ENCODE measurements at places on chromosomes 6 and 20.

- no peak for DNase-seq
- no peaks in the 10 kb centered on the region for H3K27me3 ChIP-seq
- H3K4me3 ChIP-seq: no peak overlapping the region
- H3K36me3 ChIP-seq: no peaks in the 10 kb centered on the region
- no peaks in the 10 kb centered on the region for H3K4me1 ChIP-seq
Measured at GRCh38 chr6:125198398-125198937, 44.9 kb downstream of the TPD52L1 start.

- H3K27me3 ChIP-seq: peaks cover under 1% of the 10 kb centered on the region
- H3K4me1 ChIP-seq: peaks cover 11% of the 10 kb centered on the region
- no peak overlapping the region for H3K27ac ChIP-seq
- H3K36me3 ChIP-seq: no peaks in the 10 kb centered on the region
- H3K4me3 ChIP-seq: no peak overlapping the region
- DNase-seq: no peak
Measured at GRCh38 chr6:79755967-79756366, 124.8 kb downstream of the SH3BGRL2 start.

- no peak overlapping the region for H3K27ac ChIP-seq
- no peaks in the 10 kb centered on the region for H3K4me1 ChIP-seq
- H3K36me3 ChIP-seq: no peaks in the 10 kb centered on the region
Measured at GRCh38 chr6:160040055-160040454, 71.2 kb downstream of the IGF2R start.

DNA sequence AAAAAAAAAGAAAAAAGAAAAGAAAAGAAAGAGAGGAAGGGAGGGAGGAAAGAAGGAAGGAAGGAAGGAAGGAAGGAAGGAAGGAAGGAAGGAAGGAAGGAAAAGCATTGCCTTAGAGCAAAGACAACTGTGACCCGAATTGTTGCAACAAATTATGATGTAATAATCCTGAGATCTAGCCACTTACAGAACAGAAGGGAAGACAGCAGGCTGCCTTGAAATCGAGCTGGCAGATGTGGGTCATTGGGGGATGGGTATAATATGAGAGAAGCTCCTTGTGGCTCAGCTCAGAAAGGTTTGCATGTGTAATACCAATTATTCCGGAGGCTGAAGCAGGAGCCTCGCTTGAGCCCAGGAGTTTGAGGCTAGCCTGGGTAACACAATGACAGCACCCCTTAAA, 208.1 kb upstream of the PROKR2 start:
- no peak overlapping the region for H3K4me3 ChIP-seq
- peaks cover 7% of the 10 kb centered on the region for H3K27me3 ChIP-seq
- H3K36me3 ChIP-seq: no peaks in the 10 kb centered on the region
- peak; percentile 37 for DNase-seq
- peak overlapping the region; percentile 89 for H3K27ac ChIP-seq
- peaks cover 4% of the 10 kb centered on the region for H3K4me1 ChIP-seq

DNA sequence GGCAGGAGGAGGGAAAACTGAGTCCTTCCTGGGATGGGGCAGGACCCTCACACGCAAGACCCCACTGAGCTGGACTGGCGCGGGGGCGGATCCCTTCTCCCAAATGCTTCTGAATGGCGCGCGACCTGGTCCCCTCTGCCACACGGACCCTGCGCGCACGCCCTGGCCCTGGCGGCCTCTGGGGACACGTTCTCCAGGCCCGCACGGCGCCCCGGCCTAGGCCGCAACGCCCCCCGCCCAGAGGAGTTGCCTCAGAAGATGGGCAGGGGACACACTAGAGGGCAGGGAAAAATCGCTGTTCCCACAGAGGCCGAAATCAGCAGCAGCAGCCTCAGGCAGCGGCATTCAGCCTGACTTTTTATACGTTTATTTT, 45.2 kb upstream of the OSTM1 start:
- H3K27me3 ChIP-seq: peaks cover 39% of the 10 kb centered on the region
- peak overlapping the region; percentile 52 for H3K4me3 ChIP-seq
- DNase-seq: peak; percentile 21
- H3K36me3 ChIP-seq: no peaks in the 10 kb centered on the region
- no peak overlapping the region for H3K27ac ChIP-seq

GRCh38 chr6:110201151-110201884, 21.1 kb downstream of the CDC40 start:
- H3K27ac ChIP-seq: no peak overlapping the region
- H3K4me3 ChIP-seq: no peak overlapping the region
- no peaks in the 10 kb centered on the region for H3K36me3 ChIP-seq
- no peaks in the 10 kb centered on the region for H3K27me3 ChIP-seq

- no peaks in the 10 kb centered on the region for H3K36me3 ChIP-seq
- peaks cover 9% of the 10 kb centered on the region for H3K4me1 ChIP-seq
- peak overlapping the region; percentile 93 for H3K4me3 ChIP-seq
- H3K27me3 ChIP-seq: peaks cover 5% of the 10 kb centered on the region
- H3K27ac ChIP-seq: peak overlapping the region; percentile 40
Measured at GRCh38 chr20:23350904-23351838, 580 bp downstream of the NXT1 start.

GRCh38 chr6:163645560-163645959, 231.0 kb downstream of the QKI start:
- no peak overlapping the region for H3K27ac ChIP-seq
- H3K36me3 ChIP-seq: peaks cover 6% of the 10 kb centered on the region
- H3K4me1 ChIP-seq: no peaks in the 10 kb centered on the region
- no peaks in the 10 kb centered on the region for H3K27me3 ChIP-seq
- no peak overlapping the region for H3K4me3 ChIP-seq

DNA sequence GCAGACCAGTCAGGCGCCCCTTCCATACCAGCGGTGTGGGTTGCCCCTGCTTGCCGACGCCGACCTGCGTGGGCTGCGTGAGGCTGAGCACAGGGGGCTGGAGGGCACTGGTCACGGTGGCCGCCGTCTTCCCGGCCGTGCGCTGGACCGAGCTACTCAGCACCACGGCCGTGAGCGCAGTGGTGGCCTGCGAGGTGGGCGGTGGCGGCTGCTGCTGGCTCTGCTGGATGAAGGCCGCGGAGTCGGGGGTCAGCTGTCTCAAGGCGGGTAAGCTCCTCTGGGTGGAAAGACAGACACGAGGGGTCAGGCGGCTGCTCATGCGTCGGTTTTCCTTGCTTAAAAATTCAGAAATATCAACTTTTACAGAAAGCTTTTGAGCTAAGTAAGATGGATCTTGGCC, 59.2 kb downstream of the TAF4 start:
- H3K4me3 ChIP-seq: no peak overlapping the region
- H3K4me1 ChIP-seq: no peaks in the 10 kb centered on the region
- H3K27ac ChIP-seq: no peak overlapping the region
- H3K36me3 ChIP-seq: peaks cover 10% of the 10 kb centered on the region

DNA sequence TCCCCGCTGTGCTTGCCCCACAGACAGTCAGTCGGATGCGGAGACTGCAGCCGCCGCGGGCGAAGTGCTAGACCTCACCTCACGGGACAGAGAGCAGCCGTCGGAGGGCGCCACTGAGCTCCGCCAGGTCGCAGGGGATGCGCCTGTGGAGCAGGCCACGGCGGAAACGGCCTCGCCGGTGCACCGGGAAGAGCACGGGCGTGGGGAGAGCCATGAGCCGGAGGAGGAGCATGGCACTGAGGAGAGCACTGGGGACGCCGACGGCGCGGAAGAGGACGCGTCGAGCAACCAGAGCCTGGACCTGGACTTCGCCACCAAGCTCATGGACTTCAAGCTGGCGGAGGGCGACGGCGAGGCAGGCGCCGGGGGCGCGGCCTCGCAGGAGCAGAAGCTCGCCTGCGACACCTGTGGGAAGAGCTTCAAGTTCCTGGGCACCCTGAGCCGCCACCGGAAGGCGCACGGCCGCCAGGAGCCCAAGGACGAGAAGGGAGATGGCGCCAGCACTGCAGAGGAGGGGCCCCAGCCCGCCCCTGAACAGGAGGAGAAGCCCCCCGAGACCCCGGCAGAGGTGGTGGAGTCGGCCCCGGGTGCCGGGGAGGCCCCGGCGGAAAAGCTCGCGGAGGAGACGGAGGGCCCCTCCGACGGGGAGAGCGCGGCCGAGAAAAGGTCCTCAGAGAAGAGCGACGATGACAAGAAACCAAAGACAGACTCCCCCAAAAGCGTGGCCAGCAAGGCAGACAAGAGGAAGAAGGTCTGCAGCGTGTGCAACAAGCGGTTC, 66.4 kb downstream of the SSR1 start:
- H3K27me3 ChIP-seq: no peaks in the 10 kb centered on the region
- H3K36me3 ChIP-seq: no peaks in the 10 kb centered on the region
- H3K4me3 ChIP-seq: no peak overlapping the region
- H3K4me1 ChIP-seq: peaks cover 13% of the 10 kb centered on the region
- DNase-seq: no peak

DNA sequence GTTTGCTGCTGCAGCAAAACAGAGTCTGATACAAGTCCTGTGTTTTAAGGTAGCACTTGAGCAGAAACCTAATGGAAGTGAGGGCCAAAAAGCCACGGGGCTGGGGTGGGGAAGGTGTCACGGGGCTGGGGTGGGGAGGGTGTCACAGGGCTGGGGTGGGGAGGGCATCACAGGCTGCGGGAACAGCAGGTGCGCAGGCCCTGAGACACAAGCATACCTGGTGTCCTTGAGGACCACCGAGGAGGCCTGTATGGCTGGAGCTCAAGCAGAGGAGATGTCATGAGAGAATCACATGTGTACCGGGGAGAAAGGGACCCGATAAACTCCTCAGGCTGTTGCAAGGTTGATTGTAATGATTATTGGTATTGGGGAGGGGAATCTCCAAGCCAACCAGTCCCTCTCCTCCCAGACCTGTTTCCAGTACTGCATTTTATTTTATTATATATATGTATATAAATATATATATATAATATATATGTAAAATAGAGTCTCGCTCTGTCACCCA, 13.6 kb upstream of the SPO11 start:
- H3K36me3 ChIP-seq: no peaks in the 10 kb centered on the region
- no peak for DNase-seq
- no peaks in the 10 kb centered on the region for H3K4me1 ChIP-seq
- H3K4me3 ChIP-seq: no peak overlapping the region
- H3K27me3 ChIP-seq: no peaks in the 10 kb centered on the region

- H3K27me3 ChIP-seq: no peaks in the 10 kb centered on the region
- DNase-seq: no peak
- no peak overlapping the region for H3K4me3 ChIP-seq
- H3K27ac ChIP-seq: no peak overlapping the region
- peaks cover 10% of the 10 kb centered on the region for H3K4me1 ChIP-seq
- no peaks in the 10 kb centered on the region for H3K36me3 ChIP-seq
Measured at GRCh38 chr6:151008425-151008824, 142.9 kb downstream of the MTHFD1L start.

GRCh38 chr6:31575335-31575901, at the start of gene TNF:
TNF (plus strand) TSS chr6:31575565; CDS start chr6:31575742, 177 bp downstream.
- H3K27me3 ChIP-seq: peaks cover 10% of the 10 kb centered on the region
- DNase-seq: no peak
- no peak within 1 kb of the TSS for H3K27ac ChIP-seq
- no peaks in the 10 kb centered on the region for H3K36me3 ChIP-seq
- H3K4me3 ChIP-seq: peak within 1 kb of the TSS; percentile 7

DNA sequence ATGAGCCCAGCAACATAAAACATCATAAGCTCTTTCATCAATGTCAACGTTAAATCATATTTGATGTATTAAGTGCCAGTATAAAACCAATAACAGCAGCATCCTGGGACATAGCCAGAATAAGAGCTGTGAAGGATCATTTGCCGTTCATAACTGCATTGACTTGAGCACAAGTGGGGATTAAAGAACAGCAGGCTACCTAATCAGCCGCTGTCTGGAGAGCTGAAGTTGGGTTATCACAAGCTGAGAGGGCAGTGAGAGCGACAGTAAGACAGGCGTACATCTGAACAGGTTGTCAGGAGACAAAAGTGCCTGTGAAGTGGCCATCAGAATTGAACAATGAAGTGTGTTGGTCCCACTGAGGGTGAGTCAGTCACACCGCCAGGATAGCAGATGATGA, 269.6 kb downstream of the GRIK2 start:
- H3K27me3 ChIP-seq: peaks cover 3% of the 10 kb centered on the region
- no peaks in the 10 kb centered on the region for H3K4me1 ChIP-seq
- DNase-seq: no peak
- H3K4me3 ChIP-seq: no peak overlapping the region

- peaks cover 2% of the 10 kb centered on the region for H3K27me3 ChIP-seq
- peak overlapping the region; percentile 11 for H3K4me3 ChIP-seq
- no peak for DNase-seq
- H3K36me3 ChIP-seq: no peaks in the 10 kb centered on the region
Measured at GRCh38 chr20:57481281-57481711, 43.6 kb downstream of the CTCFL start.

GRCh38 chr6:144285548-144285797, 338 bp downstream of the UTRN start:
- peaks cover 7% of the 10 kb centered on the region for H3K27me3 ChIP-seq
- H3K4me1 ChIP-seq: peaks cover 5% of the 10 kb centered on the region
- peak overlapping the region; percentile 98 for H3K4me3 ChIP-seq
- peak overlapping the region; percentile 38 for H3K27ac ChIP-seq
- H3K36me3 ChIP-seq: peaks cover 4% of the 10 kb centered on the region

DNA sequence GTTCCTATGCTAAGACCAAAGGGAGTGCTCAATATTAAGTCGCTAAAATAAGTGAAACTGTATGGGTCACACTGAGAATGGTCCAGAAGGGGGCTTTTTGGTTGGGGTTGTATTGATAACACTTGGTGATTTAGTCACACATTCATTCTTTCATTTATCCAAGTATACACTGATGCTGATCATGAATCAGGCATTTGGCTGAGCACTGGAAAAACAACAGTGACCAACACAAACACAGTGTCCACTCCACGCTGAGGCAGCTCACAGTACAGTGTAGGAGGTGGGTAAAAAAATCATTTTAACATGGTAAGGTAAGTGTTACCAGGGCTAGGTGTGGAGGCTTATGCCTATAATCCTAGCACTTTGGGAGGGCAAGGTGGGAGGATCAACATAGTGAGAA, 9.2 kb upstream of the FAM83C start:
- no peaks in the 10 kb centered on the region for H3K36me3 ChIP-seq
- peaks cover 14% of the 10 kb centered on the region for H3K27me3 ChIP-seq
- DNase-seq: no peak
- no peak overlapping the region for H3K4me3 ChIP-seq

DNA sequence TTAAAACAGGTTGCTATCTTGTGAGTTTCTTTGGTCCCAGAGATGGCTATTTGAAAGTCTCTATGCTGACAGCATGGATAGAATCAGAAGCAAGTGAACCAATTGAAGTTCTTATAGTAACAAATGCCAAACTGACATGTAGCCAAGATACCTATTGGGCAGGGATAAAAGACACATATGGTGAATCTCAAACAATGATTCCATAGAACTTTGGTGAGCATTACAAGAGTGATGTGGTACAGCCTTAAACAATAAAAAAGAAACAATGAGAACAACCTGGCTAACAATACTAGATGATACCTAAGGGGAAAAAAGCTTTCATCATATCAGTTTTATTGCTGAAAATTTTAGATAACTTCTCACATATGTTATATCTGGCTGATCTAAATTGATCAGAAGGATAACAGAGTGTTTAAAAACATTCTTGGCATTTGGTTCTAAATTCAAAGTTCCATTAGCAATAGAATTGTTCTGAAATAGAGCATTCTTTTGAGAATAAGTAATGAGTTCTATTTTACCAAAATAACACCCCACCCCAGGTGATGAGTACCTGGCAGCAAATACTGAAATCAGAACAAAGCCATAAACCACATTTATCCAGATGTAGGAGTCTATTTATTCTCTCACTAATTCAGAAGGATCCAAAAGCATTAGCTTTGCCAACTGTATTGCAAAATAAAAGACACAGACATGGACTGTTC, 5.8 kb upstream of the HMGCLL1 start:
- H3K27me3 ChIP-seq: no peaks in the 10 kb centered on the region
- no peak overlapping the region for H3K4me3 ChIP-seq
- H3K36me3 ChIP-seq: no peaks in the 10 kb centered on the region
- no peak for DNase-seq
- H3K27ac ChIP-seq: no peak overlapping the region

GRCh38 chr6:34018026-34018425, 127.9 kb downstream of the GRM4 start:
- peaks cover 19% of the 10 kb centered on the region for H3K27me3 ChIP-seq
- no peak for DNase-seq
- H3K4me1 ChIP-seq: peaks cover 4% of the 10 kb centered on the region
- H3K36me3 ChIP-seq: peaks cover 6% of the 10 kb centered on the region
- H3K27ac ChIP-seq: no peak overlapping the region
